ENCODE measurements at places on chromosomes 1 and 21.

- H3K27me3 ChIP-seq = peaks cover 6% of the 10 kb centered on the region
- no peaks in the 10 kb centered on the region for H3K36me3 ChIP-seq
- DNase-seq = peak; percentile 78
- no peak overlapping the region for H3K27ac ChIP-seq
These were observed 402 bp upstream of the AK4 start for GRCh38 chr1:65147424-65148177.

- H3K4me1 ChIP-seq = peaks cover 10% of the 10 kb centered on the region
- H3K27me3 ChIP-seq = no peaks in the 10 kb centered on the region
- no peak for DNase-seq
- no peaks in the 10 kb centered on the region for H3K36me3 ChIP-seq
These were observed 4.0 kb downstream of the PBX1 start for GRCh38 chr1:164562947-164563520.

DNA sequence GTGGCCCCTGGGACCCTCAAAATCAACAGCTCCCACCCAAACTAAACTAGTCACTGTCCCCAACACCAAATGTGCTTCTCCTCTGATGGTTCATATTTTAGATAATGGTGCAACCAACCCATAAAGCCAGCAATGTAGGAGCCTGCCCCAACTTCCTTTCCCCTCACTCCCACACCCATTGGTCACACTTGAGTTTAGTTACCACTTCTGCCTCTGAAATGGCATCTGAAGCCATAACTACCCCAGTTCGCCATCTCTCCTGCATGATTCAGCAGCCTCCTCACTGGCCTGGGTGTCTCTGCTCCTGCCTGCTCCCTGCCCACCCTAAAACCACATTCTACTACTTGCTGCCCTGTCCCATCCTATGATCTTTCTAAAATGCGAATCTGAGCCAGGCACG, 3.4 kb upstream of the CDCP2 start:
- H3K4me3 ChIP-seq = no peak overlapping the region
- DNase-seq = no peak
- H3K36me3 ChIP-seq = no peaks in the 10 kb centered on the region

GRCh38 chr21:45818904-45819285, 162.7 kb upstream of the COL6A1 start:
- H3K27me3 ChIP-seq = no peaks in the 10 kb centered on the region
- H3K36me3 ChIP-seq = no peaks in the 10 kb centered on the region
- H3K4me1 ChIP-seq = no peaks in the 10 kb centered on the region
- no peak overlapping the region for H3K27ac ChIP-seq

DNA sequence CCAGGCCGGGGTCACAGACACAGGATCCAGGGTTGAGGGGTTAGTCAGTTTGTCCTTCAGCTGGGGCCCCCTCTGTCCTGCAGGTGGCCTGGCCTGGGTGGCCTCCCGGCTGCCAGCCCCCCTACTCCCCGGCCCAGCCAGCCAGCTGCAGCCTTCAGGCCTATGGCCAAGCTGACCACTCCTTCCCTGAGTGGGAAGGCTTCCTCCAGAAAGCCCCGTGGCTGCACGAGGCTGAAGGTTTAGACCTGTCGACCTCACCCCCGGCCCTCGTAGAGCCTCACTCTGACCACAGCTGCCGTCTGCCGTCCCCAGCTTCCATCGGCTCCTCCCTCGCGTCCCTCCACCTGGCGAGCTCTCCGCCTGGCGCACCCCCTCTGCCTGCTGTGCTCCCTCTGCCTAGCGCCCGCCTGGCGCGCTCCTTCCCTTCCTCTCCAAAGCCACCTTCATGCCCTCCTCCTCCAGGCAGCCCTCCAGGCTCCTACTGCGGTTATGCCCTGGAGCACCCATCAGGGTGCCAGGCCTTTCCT, 9.6 kb downstream of the TTLL10 start:
- H3K4me1 ChIP-seq = peaks cover 24% of the 10 kb centered on the region
- peak overlapping the region; percentile 29 for H3K4me3 ChIP-seq
- DNase-seq = no peak
- H3K27me3 ChIP-seq = no peaks in the 10 kb centered on the region

- H3K4me1 ChIP-seq = peaks cover 14% of the 10 kb centered on the region
- H3K27ac ChIP-seq = no peak overlapping the region
- H3K27me3 ChIP-seq = no peaks in the 10 kb centered on the region
- DNase-seq = no peak
- H3K36me3 ChIP-seq = no peaks in the 10 kb centered on the region
These were observed 1.7 kb upstream of the TRAPPC10 start for GRCh38 chr21:44010429-44010828.

Measured in common myeloid progenitor, CD34-positive (primary cell).